ENCODE measurements at places on chromosomes 7 and 10.

GRCh38 chr10:116112232-116113231, 160.5 kb downstream of the GFRA1 start:
- no peak for DNase-seq

GRCh38 chr10:99828464-99828863, 46.0 kb downstream of the ABCC2 start:
- peak; percentile 46 for DNase-seq

DNA sequence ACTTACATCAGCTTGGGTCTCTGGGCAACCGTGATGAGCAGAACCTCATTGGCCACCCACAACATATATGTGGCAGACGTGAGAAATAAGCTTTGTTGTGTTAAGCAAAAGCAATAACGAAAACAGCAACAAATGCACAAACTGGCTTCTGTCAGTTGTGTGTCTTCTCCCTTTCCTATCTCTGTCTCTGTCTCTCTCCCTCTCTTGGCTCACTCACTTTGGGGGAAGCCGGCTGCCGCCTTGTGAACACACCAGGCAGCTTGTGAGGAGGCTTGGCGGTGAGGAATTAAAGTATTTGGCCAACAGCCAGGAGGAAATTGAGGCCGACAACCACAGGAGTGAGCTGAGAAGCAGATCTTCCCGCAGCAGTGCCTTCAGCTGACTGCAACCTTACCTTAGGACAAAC, 21.9 kb upstream of the CDCA7L start:
- peak; percentile 18 for DNase-seq

DNA sequence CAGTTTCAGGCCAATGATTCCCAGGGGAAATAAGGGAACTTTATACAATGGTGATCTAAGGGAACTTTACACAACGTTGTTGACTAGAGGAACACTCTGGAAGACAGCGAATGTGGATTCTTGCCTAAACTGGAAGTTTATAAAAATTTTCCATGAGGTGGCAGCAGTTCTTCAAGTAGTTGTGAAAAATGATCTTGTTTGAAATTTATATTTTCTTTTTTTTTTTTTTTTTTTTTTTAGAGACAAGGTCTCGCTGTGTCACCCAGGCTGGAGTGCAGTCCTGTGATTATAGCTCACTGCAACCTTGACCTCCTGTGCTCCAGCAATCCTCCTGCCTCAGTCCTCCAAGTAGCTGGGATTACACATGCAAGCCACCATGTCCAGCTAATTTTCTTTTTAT, 32.1 kb upstream of the GTF2I start:
- no peak for DNase-seq

GRCh38 chr10:113617086-113617485, 46.8 kb downstream of the NRAP start:
- no peak for DNase-seq

DNA sequence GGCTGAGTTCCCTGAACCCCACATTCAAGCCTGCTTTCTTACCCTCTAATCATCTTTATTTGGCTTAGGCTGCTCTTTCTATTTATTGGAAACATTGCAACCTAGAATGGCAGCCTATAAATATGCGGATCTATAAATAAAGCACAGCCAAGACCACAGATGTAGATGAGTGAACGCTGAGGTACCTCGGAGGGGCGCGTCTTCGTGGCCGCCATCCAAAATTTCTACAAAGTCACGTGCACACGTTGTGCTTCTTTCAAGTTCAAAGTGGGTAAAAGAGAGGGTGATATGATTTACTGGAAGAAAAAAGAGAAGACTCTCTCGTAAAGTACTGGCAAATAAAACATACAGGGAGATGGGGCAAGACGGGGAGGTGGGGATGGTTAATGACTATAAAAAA, 132.6 kb upstream of the RSU1 start:
- DNase-seq, result no peak

DNA sequence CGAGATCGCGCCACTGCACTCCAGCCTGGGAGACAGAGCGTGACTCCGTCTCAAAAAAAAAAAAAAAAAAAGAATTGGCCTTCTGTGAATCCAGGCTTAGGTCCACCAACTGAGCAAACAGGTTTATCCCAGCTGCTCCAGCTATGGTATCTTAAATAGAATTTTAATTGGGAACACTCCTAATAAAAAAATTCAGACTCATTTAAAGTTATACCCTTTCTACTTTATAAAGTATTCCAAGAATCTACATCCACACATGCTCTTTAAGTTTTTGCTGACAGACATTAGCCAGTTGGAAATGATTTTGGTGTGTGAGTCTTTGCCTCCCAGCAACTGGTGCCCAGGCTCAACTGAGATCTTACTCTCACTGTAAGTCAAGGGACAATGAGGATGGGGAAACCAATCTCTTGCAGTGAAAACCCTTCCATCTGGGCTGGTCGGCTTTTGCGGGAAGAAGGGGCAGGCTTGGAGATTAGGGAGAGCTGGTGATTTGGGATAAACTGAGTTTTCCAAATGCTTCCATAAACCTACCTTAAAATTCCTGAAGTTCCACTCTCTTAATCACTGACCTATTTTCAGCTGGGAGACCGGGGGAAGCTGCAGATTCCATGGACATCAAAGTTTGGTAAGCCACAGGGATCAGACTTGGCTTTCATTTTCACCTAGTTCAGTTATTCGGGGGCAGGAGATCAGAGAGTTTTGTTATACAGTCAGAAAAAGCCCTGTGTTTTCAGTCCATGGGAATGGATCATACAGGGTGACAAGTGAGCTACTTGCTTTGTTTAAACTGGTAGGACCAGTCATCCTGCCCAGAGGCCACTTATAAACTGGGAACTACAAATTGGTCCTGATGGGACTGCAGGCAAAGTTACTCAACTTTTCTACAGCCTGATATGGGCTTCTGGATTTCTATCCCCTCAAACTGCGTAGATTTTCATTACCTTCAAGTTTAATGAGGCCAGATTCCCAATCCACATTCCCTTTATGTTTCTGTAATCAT, 89.3 kb upstream of the ZNF746 start:
- DNase-seq, result no peak

GRCh38 chr10:9036711-9037204, 982.3 kb downstream of the GATA3 start:
- DNase-seq, result no peak

GRCh38 chr7:107167483-107168232, 1.1 kb upstream of the HBP1 start:
- peak; percentile 36 for DNase-seq

DNA sequence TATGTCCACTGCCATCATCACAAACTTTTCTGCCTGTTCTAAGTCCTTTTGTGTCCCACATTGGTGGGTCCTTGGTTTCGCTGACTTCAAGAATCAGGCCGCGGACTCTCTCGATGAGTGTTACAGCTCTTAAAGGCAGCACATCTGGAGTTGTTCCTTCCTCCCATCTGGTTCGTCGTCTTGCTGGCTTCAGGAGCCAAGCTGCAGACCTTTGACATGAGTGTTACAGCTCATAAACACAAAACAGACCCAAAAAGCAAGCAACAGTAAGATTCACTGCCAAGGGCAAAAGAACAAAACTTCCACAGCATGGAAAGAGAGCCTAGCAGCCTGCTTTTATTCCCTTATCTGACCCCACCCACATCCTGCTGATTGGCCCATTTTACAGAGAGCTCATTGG, 30.2 kb downstream of the ASNS start:
- no peak for DNase-seq

DNA sequence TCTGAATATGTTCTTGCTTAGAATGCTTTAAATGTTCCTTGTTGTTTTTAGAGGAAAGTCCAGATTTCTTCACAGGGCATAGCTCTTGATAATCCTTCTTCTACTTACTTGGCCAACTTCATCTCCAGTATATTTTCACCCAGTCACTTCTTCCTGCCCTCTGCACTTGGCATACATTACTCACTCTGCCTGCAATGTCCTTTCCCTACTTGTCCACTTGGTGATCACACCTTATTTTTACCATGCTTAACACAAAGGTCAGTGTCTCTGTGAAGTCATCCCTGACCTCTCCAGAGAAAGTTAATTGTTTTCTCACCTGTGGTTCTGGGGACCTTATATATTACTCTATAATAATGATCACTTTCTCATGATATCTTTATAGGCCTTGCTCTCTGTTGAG, 23.3 kb downstream of the SFRP4 start:
- DNase-seq, result no peak

- no peak for DNase-seq
Measured at GRCh38 chr10:31920538-31920937, 8.1 kb downstream of the ARHGAP12 start.

GRCh38 chr7:159159731-159160130, 15.1 kb upstream of the VIPR2 start:
- no peak for DNase-seq

GRCh38 chr7:157279741-157280215, 57.0 kb upstream of the DNAJB6 start:
- DNase-seq, result no peak

DNA sequence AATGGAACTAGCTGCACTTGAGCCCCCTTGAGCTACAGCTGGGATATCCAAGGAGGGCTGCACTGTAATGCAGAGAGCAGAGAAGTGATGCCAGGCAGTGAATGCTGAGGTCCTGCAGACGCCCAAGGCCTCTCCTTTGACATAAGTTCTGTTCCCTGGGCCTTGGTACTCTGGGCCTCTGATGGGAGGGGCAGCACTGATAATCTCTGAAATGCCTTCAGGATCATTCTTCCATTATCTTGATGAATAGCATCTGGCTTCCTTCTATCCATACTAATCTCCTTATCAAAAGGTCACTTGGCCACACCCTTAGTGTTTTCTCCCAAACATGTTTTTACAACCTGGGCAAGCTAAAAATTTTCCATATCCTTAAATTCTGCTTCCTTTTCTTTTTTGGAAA, 6.9 kb downstream of the GRB10 start:
- DNase-seq, result no peak

DNA sequence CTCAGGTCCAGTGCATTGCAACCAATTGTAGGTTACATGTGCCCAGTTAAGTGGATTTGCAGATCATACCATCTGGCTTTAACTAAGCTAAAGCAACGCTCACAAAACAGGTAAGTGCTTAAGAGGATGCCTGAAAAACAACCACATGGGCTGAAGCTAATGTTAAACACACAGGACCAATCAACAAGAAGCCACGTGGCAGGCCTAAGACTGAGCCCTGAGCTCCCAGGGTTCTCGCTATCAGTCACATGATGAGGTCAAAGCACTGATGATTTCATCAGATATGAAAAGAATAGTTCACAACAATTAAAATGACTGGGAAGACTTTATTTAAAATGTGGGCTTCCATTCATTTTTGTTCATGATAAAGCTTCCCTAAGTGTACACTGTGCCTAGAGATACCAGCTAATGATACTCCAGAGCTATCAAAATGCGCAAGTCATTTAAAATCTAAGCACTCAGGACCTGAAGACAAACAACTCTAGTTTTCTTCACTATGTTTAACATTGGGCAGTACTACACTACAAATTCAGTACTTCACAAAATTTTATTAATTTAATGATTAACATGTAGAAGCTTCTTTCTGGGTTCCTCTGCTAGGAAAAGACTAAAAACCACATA, 90.6 kb downstream of the PIP4K2A start:
- DNase-seq, result peak; percentile 58

DNA sequence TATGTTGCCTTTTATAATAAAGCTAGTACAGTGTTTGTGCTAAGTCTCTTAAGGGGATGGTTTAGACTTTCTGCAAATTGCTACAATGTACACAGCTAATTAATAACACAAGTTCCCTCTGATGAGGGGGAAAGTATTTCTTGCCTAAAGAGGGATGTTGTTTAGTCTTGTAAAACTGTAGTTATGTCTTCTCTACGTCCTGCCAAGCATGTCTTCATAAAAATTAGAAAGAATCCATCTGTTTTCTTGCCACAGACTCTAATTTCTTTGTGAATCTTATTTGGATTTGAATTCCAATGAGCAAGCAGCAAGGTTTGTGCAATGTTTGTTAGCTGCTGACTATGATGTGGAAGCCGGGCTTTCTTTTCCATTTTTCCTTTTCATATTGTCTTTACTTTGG, 28.2 kb downstream of the ADARB2 start:
- DNase-seq, result no peak

- no peak for DNase-seq
Measured at GRCh38 chr7:47944536-47945260, 3.6 kb downstream of the PKD1L1 start.

GRCh38 chr7:50377356-50377755, 72.8 kb downstream of the FIGNL1 start:
- no peak for DNase-seq

DNA sequence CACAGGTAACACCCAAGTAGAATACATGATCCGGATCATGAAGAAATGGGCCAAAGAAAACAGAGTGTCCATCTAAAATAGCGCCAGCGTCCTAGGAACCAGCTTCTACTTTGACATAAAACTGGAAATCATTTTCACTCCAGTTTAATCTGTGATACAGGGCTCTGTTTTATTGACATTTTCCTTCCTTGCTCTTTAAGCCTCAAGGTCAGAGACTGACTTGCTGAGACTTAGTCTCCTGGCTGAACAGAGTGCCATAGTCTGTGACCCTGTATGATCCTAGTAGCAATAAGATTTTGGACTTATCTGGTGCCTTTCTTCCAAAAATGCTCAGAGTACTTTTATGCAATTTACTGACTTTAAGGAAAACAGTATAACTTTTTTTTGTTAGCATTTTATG, 41.7 kb upstream of the UBN2 start:
- no peak for DNase-seq

GRCh38 chr10:22681783-22682183, 32.6 kb downstream of the PIP4K2A start:
- peak; percentile 81 for DNase-seq

GRCh38 chr10:97781618-97782331, 10.0 kb upstream of the SFRP5 start:
- no peak for DNase-seq

DNA sequence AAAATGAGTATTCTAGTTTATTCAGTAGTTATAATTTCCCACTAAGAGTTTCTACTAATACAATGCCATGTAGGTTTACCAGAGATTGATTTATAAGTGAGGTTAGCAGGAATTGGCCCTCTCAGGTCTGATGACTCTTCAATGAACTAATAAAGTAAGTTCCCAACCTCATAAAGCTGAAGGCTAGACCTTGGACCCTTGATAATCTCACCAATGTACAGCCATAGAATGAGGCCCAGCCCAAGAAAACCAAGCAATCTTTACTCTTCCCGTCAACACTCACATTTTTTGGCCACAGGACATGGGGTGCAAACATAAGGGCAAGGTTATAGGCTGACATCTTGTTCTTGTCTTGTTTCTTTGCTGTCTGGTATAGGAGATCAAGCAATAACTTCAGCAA, 33.3 kb downstream of the ARHGAP19 start:
- no peak for DNase-seq

DNA sequence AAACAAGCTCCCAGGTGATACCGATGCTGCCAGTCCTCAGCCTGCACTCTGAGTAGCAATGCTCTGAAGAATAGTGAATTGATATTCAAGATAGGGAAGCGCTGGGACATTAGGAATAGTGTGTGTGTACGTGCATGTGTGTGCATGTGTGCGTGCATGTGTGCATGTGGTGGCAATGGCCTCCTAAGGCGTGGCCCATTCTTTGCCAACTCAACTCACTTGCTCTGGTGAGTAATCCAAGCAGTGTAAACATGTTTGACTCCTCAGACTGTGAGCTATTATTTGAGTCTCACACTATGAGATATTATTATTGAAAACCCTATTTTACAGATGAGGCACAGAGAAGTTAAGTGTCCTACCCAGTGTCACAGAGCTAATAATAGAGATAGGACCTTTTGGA, 186.6 kb downstream of the RAB11FIP2 start:
- DNase-seq, result no peak

- DNase-seq, result peak; percentile 63
Measured at GRCh38 chr7:27784399-27785053, 44.6 kb downstream of the TAX1BP1 start.

Data from activated CD4-positive, alpha-beta T cell treated with anti-CD3 and anti-CD28 coated beads, Interleukin-2, amount 50 U/mL, for 16 hours (primary cell).